MV-4-11 (cell line): ENCODE measurements at places on chromosomes 16 and 17.
A peak's percentile ranks its signal among the peaks of the same experiment; 100 is the strongest.

- no peak for DNase-seq
Observed at GRCh38 chr17:1147664-1148063, 32.1 kb downstream of the ABR start.

- no peak for DNase-seq
Observed at GRCh38 chr16:24993722-24994686, 21.2 kb downstream of the ARHGAP17 start.

DNA sequence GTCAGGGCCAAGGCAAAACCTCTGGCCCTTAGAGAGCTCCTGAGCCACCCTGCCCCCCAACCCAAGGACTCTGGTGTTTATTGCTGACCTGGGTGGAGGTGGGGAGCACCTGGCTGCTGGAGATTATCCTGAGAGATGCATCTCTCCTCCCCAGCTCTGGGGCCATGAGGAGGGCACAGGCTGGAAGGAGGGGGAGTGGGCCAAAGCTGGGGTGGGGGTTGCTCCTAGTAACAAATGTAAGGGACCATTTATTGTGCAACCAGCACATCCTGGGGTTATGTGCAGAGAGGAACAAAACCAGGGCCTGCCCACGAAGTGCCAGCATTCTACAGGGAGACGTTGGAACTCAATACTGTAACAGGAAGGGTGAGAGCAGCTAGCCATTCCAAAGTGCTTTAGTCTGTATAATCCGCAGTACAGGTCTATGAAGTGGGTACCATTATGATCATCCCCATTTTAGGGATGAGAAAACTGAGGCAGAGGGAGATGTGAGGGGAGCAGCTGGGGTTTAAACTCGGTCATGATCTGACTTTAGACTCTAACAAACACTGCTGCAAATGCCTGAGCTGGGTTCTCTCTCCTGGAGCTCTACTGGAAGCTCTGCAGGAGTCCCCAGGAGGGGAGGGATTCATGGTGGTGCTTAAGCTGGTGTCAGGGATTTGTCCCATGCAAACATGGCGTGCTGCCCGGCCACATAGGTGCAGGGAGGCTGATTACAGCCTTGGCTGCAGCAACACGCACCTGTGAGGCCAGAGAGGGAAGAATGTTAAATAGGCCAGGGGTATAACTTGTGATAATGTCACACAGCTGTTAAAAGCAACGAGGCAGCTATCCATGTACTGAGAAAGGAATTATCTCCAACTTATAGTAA, 1.4 kb upstream of the RHBDF2 start:
- peak; percentile 65 for DNase-seq

DNA sequence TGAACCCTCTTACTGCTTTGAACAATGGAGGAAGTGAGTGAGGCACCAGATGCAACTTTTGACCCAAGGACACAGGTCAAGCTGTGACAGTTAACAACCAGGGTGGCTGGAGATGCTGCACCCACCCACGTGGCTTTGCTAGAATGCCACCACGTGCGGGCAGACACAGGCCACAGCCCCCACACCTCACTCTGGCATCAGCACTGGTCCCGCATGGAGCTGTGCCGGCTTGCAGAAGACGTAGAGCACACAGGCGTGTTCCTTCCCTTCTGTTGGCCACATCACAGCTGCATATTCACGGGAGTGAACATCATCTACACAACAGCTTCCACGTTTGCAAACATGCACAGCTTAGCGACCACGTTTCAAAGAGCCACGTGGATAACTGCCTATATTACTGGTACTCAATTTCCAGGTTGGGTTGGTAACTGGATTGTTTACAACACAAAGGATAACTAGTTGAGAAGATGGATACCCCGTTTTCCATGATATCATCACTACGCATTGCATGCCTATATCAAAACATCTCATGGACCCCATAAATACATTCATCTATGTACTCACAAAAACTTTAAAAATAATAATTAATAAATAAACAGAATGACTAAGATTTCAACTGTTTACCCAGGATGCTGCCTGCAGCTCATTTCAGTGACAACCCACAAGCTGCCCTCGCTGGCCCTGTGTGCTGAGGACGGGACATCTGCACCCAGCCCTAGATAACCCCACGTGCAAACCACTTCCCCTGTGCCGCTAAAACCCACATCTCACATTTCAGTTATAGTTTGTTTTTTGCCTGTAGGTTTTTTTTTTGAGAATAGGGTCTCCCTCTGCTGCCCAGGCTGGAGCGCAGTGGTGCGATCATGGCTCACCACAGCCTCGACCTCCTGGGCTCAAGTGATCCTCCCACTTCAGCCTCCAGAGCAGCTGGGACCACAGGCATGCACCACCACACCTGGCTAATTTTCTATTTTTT, 132.0 kb downstream of the ANKRD11 start:
- DNase-seq, result peak; percentile 76

- no peak for DNase-seq
Observed at GRCh38 chr17:44362949-44363612, 572 bp downstream of the FAM171A2 start.

GRCh38 chr17:78950870-78951269, 25.7 kb upstream of the TIMP2 start:
- no peak for DNase-seq

GRCh38 chr17:37111329-37111728, 162.6 kb downstream of the AATF start:
- no peak for DNase-seq

DNA sequence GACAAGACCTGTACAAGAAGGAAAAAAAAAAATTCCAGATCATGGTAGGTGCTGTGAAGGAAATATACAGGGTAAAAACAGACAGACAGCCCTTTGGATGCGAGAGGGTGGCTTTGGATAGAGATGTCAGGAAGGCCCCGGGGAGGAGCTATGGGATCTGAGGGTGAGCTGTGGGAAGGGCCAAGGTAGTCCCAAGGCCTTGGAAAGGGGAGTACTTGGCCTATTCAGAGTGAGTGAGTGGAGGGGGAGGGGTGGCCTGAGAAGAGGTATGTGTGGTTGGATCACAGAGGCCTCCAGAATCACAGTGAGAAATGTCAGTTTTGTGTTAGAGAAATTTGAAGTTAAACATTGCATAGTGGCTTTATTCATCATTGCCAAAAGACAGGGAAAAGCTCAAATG, 31.2 kb upstream of the AKTIP start:
- no peak for DNase-seq

GRCh38 chr16:64615630-64616280, 506.1 kb downstream of the CDH11 start:
- DNase-seq, result no peak
